ENCODE measurements at places on chromosomes 13 and 19.

DNA sequence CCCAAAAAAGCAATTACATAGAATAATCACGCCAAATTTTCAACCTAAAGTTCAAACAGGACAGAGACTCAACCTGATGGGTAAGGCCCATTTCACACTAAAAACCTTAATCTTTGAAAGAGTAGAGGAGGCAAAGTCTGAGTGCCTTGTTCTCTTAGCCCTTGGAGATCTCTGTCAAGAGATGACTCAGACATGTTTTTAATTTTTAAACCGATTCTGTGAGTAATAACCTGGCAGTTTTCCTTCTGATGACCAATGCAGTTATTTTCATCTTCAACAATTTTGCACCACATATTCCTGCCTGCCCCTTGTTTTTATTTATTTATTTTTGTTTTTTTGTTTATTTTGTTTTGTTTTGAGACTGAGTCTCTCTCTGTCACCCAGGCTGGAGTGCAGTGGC lies 11.5 kb upstream of the TNFSF9 start:
- no peak for DNase-seq

- DNase-seq, result no peak
These were observed 99.4 kb upstream of the FNDC3A start for GRCh38 chr13:48876289-48876688.

DNA sequence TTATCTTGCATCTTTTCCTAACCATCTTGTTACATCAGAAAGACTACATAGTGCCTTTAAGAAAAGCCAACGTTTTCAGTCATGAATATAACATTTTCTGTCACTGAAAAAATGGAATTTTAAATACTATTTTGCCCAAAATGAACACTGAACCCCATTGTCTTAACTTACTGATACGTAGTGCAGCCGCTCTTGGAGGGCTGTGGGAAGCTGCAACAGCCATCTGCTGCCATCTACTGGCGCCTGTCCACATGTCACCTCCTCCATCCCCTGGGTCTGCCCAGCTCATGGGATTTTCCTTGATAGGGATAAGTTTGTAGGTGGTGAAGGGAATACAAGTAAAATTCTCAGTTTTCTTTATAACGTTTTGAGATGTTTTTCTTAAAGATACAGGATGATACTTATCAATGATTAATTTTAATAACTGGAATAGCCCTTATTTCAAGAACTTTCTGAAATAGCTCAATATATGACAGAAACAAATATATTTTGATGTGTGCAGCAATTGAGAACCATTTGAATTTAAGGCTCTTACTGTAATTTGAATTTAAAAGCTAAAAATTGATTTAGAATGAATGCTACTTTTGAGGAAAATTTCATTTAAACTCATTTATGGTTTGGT lies 73.7 kb downstream of the GGACT start:
- peak; percentile 88 for DNase-seq

GRCh38 chr13:75393839-75394520 lies 88.0 kb downstream of the TBC1D4 start:
- DNase-seq, result no peak

DNA sequence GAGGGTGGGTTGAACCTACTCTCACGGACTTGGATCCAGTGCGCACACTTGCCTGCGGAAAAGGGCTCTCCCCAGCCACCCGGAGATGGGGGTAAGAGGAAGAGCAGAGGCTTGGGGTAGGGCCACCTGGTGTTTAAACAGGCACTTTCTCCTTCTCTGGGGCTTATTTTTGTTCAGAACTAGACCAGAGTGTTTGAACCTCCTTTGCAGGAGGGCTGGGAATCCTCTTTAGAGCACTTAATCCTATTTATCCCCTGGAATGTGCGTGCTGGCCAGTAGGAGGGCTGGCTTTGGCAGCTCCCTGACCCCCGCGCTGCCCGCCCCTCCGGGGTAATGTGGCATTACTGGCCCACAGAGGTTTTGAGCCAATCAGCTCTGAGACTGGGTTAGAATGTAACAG lies 2.0 kb downstream of the RGS9BP start:
- peak; percentile 4 for DNase-seq

DNA sequence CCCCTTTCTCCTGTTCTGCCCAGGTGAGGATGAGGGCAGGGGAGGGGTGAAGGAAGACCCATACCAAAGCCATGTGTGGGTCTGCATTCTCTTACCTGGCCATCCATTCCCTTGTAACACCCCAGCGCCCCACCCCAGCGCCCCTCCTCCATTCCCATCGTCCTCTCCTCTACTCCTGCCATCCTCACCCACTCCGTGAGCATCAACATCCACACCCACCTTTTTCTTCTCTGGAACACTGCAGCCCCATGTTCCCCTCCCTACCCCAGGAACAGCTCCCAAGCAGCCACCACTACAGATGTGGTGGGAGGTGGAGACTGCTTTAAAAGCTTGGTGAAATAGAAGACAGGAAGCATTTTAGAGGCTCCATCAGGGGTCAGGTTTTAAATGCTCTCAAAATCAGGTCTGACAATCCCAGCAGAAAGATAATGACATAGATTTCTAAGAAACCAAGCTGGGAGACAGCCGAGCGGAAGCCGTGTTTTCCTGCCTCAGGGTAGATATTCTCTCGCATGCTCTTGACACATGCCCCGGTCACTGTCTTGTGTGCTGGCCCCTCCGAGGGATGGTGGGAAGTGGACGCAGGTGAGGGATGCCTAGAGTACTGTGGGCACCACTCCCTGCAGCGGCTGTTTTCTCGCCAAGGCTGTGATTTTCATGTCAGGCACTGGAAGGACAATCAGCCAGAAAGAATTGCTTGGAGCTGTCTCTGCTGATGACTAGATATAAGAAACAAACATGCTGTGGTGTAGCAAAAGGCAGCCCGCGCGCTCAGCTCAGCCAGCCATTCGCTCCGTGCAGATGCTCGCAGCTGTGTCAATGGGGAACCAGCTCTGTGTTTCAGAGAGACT lies 9.8 kb downstream of the MEDAG start:
- DNase-seq, result no peak

DNA sequence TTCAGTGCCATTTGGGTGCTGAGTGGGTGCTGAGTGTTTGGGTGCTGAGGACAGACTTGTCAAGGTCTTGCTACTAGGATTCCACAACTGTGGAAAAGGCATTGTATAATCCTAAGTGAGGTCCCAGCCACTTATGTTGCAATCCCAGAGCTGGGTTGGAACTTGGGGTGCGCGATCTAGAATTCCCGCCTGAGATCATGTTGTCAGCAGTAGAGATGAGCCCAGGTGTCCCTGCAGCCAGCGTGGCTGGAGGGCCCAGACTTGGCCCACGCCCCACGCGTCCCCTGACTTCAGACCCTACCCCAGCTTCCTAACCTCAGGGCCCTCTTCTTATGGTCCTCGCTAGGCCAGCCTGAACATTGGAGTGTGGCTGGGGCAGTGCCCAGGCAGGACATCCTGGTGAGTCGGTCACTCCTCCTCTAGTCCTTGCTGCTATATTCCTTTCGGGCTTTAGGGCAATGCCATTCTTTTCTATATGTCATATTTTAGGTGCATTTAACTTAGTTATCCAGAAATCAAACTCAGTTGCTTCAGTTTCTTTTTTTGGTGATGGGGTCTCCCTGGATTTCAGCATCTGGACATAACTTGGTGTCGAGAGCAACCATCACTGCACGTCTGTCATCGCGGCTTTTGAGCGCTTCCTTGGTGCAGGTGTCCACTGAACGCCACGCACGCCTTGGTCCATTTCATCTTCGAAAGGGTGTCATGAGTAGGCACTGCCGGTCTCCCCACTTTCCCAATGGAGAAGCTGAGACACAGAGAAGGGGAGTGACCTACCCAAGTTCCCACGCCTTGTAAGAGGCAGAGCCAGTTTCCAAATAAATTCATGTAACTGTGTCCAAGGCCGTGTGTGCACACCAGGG lies 46.4 kb upstream of the F7 start:
- DNase-seq, result no peak

DNA sequence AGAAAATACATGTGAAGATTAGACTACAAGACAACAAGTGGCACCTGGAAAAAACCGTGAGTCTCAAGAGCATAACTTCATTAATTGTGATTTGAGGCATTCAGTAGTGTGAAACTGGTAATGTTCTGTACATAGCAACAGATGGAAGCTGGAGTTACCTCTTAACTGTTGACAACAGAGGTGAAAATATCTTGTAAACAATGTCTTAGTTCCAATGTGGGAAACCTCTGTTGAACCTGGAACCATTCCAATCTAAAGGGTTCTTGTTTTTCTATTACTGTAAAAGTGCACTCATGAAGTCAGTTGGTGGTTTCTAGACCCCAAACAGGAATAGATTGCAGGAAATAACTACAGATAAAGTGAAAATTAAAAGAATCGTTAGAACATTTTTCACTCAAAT lies 728.4 kb downstream of the SLITRK1 start:
- no peak for DNase-seq

GRCh38 chr13:104355041-104355670 lies 1288.9 kb upstream of the SLC10A2 start:
- no peak for DNase-seq

DNA sequence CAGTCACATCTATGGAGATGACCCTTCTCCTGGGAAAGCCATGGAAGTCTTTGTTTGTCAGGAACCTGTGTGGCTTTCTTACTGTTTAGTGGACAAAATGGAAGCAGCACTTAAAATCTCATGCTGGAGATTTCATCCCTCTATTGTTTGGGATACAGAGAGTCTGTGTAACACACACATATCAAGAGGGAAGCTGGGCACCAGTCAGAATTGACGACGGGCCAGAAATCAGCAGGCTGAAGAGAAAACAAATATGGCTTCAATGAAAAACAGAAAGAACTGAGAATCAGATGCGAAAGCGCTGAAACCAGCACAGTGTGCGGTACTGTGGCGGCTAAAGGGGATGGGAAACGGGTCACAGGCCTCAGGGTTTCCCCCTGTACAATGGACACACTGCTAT lies 72.2 kb upstream of the WASF3 start:
- DNase-seq, result peak; percentile 30

- no peak for DNase-seq
These were observed 62.8 kb upstream of the CEACAM8 start for GRCh38 chr19:42657556-42657955.

DNA sequence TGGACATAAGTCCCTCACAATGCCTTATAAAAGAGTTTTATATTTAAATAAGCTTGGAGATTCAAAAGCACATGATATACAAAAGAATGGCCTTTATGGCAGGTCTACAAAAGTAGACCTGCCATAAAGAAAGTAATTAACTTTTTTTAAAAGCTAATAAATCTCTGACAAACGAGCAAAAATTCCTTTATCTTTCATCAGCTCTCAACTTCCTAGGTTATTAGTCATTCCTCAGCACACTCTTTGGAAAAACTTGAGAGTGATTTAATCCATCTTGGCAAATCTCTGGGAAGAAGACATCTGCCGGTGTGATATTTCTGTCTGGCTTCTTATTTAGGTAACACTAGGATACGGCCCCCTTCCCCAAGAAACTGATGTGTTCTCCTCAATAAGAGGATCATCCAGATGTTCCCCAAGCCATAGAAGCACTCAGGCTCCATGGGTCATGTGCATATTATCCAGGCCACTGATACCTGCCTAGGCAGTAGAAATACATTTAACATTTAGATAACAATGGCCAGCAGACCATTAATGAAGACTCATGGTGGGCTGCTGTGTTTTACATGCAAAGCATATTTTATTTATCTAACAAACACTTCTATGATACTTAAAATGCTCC lies 372.7 kb downstream of the LIG4 start:
- no peak for DNase-seq

DNA sequence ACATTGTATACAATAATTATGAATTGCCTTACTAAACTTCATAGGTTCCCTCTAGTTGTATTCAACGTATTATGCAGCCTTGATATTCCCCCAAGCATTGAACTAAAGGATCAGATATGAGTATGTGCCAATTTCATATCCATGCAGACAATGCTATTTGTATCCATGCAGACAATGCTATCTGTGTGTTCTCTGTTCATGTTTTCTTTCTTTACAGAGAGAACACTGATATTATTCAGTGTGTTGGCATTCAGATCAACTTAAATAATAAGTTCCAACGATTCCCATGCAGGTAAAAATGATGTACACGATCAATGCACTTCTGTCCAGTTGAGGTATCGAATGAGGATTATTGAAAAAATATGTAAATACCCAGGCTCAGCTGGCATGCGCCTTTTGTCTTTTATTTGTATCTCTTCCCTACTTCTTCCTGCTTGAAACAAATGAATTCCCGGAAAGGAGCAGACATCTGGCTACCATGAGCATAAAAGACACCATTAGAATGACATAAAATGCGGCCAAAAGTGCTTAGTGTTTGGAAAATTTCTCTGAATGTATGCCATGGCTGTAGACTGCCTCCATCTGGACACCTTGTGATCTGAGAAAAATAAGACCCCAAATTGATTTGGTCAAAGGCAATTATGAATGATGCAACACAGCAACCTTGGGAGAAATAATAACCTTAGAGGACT lies 731.5 kb downstream of the SLITRK1 start:
- peak; percentile 24 for DNase-seq

DNA sequence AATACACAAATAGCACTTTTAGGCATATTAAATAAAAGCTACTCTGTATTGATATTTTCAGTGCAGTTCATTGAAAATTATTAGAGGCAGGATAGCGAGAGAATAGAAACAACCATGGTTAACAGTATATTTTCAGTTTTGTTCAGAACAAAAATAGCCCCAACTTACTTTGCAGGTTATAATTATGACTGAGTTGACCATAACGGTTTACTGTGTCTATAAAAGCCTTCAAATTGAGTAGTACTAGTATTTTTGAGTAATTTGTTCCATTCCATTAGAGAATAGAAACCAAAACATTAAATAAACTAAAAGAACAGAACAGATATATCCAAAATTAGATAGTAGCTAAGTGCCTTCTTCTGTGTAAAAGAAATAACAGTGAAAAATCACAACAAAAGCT lies 1108.4 kb upstream of the PCDH20 start:
- no peak for DNase-seq

DNA sequence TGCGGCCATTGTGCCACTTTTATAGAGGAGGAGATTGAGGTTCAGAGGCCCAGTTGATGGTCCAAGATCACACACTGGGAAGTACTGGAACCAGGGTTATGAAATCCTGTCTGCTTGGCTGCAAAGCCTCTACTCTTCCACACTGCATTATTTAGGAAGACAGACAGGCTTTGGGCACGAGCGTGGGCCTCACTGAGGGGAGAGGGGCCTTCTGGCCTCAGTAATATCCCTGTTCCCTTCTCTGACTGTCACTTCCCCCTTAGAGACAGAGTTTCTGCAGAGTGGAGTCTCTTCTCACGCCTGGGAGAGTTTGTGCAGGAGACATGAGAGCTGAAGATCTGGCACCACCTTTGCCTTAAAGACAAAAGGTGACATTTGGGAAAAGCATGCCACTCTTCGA lies 49.0 kb upstream of the PNMA8B start:
- DNase-seq, result no peak

GRCh38 chr13:90105276-90105675 lies 1242.2 kb upstream of the MIR17HG start:
- no peak for DNase-seq

- no peak for DNase-seq
These were observed 30.7 kb downstream of the CEACAM1 start for GRCh38 chr19:42497492-42498168.

DNA sequence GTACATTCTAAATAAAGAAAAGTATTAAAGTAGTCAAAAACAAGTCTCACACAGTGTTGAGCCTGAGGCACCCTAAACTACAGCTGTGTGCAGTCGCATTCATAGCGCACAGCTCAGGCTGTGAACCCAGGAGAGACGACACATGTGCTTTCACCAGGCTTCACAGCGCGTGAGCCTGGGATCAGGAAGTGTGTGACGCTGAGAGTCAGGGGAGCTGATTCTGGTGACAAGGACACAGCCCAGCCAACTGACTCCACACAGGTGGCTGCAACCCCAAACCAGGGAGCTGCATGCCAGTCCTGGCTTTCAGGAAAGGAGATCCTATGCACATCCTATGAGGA lies 41.6 kb downstream of the COL4A1 start:
- no peak for DNase-seq

GRCh38 chr19:38386300-38386970 lies 1.4 kb downstream of the GGN start:
- DNase-seq, result no peak
